ENCODE measurements at places on chromosomes 2 and 18.
A peak's percentile ranks its signal among the peaks of the same experiment; 100 is the strongest.

DNA sequence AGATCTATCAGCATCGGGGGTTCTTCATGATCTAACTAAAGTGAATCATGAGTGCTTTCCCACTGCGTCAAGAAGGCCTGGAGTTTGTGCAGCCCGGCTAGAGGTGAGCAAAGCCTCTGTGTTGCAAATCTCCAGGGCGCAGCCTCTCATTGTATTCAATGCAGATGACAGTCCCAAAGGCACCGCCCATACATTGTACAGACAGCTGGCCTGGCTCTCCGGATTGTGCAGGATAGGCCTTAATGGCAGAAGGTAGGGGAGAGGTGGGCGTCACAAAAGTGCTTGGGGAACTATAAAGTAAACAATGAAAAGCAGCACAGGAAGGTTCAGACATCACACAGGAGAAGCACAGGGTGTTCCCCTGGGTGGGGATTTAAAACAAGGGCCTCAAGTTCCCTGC, 907 bp upstream of the GYPC start:
- DNase-seq: no peak
- H3K27me3 ChIP-seq: no peaks in the 10 kb centered on the region
- peak overlapping the region; percentile 91 for H3K27ac ChIP-seq
- H3K36me3 ChIP-seq: no peaks in the 10 kb centered on the region
- H3K4me1 ChIP-seq: peaks cover 34% of the 10 kb centered on the region

DNA sequence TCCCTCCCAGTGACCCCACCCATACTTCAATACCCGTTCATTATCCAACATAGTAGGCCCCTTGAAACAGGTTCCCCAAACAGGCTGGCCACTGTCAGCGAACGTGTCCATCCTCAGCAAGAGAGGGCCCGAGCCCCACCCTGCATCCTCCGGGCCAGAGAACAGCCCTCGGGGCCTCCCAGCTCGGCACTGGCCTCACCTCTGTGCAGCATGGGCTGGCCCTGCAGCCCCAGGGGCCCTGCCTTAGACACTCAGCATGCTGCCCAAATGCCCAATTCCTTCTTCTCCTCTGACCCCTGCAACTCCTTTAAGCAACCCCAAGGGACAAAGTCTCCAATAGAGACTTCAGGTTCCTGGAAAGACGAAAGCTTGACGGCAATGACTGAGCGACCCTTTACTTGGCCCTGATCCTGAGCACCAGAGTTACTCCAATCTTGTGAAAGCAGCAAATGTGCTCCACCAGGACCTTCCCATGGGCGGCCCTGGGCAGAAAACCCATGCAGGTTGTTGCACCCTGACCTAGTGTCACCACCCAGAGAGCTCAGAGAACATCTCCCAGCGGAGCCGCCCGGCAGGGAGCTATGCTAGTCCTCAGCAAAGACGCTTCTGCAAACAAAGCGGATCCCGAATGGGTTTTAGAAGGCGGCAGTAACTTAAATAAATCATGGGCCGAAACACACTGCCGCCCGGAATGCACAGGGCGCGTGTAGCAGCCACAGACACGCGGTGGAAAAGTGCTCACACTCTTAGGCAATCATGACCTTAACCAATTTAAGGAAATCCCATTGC, 782 bp downstream of the COL6A3 start:
- H3K27ac ChIP-seq: peak overlapping the region; percentile 73
- H3K4me1 ChIP-seq: no peaks in the 10 kb centered on the region
- DNase-seq: no peak
- H3K36me3 ChIP-seq: no peaks in the 10 kb centered on the region

DNA sequence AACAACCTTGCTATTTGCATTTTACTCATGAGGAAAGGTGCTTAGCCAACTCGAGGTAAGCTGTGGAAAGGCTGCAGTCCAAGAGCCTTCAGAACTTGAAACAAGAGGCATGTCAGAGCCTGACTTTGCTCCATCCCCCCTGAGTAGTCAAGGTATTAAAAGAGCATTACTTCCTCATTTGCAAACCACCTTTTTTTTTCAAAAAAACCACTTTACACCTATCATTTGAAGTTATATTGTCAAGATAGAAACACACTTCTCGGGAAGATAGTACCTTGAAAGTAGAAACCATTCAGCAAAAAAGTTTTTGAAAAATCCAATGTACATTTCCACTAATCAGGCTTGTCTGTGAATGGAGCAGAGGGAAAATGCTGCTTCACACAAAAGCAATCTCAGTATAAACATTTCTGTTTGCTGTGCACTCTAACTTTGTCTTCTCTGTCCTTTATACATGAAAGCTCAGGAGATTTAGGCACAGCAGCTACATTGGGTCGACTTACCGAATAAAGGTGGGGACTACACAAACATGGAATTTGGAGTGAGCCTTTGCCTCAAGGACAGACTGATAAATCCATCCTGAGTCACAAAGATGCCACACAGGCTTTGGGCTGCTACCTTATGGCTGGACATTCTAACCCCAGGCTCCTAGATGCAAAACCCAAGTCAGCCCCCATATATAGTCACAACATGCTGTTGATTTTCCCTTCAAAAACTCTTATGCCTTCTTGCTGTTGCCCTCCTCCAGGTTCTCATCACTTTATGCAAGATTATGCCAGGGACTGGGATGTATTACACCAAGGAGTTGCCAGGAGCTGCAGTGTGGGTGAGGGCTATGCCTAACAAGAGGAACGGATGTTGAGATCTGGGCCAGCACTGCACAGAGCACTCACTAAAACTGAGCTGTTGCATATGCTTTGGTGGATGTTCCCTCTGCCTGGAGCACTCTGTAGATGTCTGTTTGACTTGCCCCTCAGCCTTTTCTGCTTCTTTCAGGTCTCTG, 41.4 kb upstream of the EML4 start:
- H3K36me3 ChIP-seq: no peaks in the 10 kb centered on the region
- peak overlapping the region; percentile 2 for H3K4me3 ChIP-seq
- H3K27ac ChIP-seq: peak overlapping the region; percentile 77
- H3K27me3 ChIP-seq: no peaks in the 10 kb centered on the region
- H3K4me1 ChIP-seq: peaks cover 42% of the 10 kb centered on the region

GRCh38 chr2:37554155-37554510, 117.3 kb downstream of the CDC42EP3 start:
- no peak for DNase-seq
- no peak overlapping the region for H3K4me3 ChIP-seq
- no peaks in the 10 kb centered on the region for H3K36me3 ChIP-seq
- no peaks in the 10 kb centered on the region for H3K27me3 ChIP-seq
- H3K4me1 ChIP-seq: no peaks in the 10 kb centered on the region
- H3K27ac ChIP-seq: no peak overlapping the region

DNA sequence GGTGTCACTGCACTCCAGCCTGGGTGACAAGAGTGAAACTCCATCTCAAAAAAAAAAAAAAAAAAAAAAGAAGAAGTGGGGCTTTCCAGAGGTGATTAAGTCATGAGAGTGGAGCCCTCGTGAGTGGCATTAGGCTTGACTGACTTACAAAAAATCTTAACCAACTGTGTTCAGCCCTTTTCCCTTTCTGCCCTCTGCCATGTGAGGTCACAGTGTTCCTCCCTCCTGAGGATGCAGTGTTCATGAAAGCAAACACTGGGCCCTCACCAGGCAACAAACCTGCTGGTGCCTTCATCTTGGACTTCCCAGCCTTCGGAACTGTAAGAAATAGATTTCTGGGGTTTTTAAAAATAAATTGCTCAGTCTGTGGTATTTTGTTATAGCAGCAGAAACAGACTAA, 37.0 kb upstream of the METTL21A start:
- H3K27me3 ChIP-seq: no peaks in the 10 kb centered on the region
- H3K4me1 ChIP-seq: no peaks in the 10 kb centered on the region
- H3K36me3 ChIP-seq: no peaks in the 10 kb centered on the region

- H3K36me3 ChIP-seq: no peaks in the 10 kb centered on the region
- no peak overlapping the region for H3K27ac ChIP-seq
- H3K4me1 ChIP-seq: peaks cover 4% of the 10 kb centered on the region
- no peak overlapping the region for H3K4me3 ChIP-seq
- DNase-seq: no peak
Measured at GRCh38 chr2:232609607-232610006, 23.8 kb upstream of the EFHD1 start.

DNA sequence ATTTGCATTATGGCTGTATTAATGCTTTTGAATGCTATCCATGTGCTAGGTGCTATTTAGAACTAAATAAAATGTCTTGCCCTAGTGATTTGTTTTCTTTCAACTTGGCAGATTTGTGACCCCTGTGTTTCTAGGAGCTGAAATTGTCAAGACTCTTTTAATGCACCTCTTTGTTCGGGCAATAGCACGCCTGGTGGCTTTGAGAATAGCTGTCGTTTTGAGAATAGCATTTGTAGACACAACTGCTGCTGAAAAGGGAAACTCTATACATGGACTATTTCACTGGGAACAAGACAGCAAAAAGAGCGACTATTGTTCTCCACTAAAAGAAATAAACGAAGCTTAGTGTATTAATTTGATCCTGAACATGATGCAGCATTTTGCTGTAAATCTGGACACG, 352.1 kb upstream of the ZNF521 start:
- no peak overlapping the region for H3K4me3 ChIP-seq
- H3K4me1 ChIP-seq: no peaks in the 10 kb centered on the region
- no peak overlapping the region for H3K27ac ChIP-seq
- no peaks in the 10 kb centered on the region for H3K36me3 ChIP-seq

DNA sequence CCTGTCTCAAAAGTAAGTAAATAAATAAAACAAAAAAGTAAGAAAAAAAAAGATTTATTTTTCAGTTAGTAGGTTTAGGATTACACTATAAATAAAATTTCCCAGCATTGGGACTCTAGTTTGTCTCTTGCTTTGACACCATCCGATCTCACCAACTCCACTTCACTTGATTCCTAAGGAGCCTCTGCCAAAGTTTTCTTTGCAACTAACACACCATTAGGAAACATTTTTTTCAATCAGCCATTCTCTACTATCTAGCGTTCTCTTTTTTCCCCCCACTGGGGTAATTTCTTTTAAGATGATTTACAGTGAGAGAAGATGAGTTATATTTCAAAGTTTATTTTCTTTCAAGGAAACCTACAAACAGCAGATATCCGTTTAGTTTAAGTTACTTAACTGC, 10.6 kb upstream of the NEMP2 start:
- peak overlapping the region; percentile 9 for H3K4me3 ChIP-seq
- no peak for DNase-seq
- no peaks in the 10 kb centered on the region for H3K36me3 ChIP-seq
- no peaks in the 10 kb centered on the region for H3K27me3 ChIP-seq
- H3K4me1 ChIP-seq: no peaks in the 10 kb centered on the region

DNA sequence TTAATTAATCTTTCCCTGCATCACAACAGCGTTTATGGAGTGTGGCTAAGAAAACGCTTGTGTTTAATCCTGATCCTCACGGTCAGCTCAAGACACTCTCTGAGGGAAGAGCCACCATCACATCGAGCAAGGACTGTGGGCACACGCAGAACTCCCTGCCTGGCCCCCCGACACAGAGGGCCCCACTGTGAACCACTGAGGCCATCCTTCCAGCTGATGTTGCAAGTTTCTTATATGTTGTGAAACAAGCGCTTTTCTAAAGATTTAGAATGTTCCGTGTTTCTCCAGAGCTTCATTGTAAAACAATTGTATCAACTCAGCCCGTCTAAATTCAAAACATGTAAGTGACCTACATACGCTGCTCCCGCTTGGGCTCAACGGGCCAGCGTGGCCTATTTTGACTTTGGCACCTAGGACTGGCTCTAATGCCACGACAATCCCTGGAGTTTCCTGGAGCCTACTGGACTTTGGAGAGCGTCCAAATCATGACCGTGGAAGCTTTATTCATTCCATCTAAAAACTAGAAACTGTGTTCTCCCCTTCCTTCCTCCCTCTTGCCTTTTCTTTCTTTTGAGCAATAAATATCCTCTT, 34.9 kb downstream of the SERPINE2 start:
- no peak overlapping the region for H3K27ac ChIP-seq
- no peaks in the 10 kb centered on the region for H3K27me3 ChIP-seq
- H3K36me3 ChIP-seq: no peaks in the 10 kb centered on the region
- no peaks in the 10 kb centered on the region for H3K4me1 ChIP-seq

DNA sequence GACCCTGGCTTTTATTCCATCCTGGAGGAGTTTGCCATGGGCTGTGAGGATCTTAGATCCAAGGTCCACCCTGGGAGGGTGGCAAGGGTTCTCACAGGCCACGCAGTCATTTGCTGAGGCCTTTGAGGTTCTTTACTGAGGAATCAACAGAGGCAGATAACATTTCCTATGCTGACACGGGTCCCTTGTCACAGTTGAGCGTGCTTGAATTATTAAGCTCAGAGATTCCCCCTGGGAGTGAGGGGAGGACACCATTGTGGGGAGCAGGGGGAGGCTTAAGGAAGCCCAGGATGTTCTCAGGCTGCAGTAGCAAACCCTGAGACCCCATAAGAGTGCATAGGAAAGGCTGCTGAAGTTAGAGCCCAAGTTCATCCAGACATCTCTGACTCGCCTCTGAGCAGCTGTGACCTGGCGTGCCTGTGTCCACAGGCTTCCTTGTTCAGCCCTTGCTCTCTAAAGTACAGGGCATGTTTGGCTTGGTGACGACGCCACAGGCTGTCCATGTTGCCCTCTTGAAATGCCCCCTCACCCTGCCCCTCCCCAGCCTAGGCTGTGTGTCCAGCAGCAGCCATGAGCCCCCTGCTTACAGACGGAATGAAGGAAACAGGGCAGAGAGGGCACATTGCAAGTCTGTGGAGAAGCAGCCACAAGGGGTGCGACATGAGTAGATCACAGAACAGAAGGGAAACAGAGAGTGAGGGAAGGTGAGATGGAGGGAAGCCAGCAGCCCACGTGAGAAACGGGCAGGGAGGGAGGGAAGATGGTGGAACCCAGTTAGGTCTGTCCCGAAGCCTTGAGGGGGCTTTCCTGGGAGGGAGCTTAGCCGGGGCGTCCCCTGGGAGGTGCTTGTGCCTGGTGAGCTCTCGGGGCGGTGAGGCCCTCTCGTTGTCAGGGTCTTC, 34.0 kb downstream of the NAPG start:
- H3K27ac ChIP-seq: no peak overlapping the region
- H3K4me1 ChIP-seq: peaks cover 7% of the 10 kb centered on the region
- no peak for DNase-seq
- H3K36me3 ChIP-seq: peaks cover 16% of the 10 kb centered on the region
- H3K4me3 ChIP-seq: peak overlapping the region; percentile 25

GRCh38 chr2:119349289-119349688, 17.3 kb downstream of the C2orf76 start:
- no peaks in the 10 kb centered on the region for H3K4me1 ChIP-seq
- H3K36me3 ChIP-seq: no peaks in the 10 kb centered on the region
- no peaks in the 10 kb centered on the region for H3K27me3 ChIP-seq
- no peak for DNase-seq
- no peak overlapping the region for H3K4me3 ChIP-seq

DNA sequence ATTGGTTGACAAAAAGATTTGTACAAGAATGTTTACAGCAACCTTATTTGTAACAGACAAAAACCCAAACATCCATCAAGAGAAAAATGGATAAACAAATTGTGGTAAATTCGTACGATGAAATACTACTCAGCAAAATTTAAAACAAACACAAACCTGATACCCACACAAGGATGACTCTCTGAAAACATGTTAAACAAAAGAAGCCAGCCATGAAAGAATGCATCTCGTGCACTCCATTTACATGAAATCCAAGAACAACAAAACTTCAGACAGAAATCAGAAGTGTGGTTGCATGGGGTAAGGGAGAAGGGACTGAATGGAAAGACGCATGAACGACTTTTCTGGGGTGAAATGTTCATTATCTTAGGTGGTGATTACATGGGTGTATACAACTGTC, 93.4 kb downstream of the SLC25A12 start:
- no peak overlapping the region for H3K27ac ChIP-seq
- H3K27me3 ChIP-seq: no peaks in the 10 kb centered on the region
- no peak overlapping the region for H3K4me3 ChIP-seq
- DNase-seq: no peak
- no peaks in the 10 kb centered on the region for H3K4me1 ChIP-seq

GRCh38 chr2:22347306-22347705, 1037.7 kb upstream of the KLHL29 start:
- no peak for DNase-seq
- H3K27me3 ChIP-seq: no peaks in the 10 kb centered on the region
- H3K4me1 ChIP-seq: no peaks in the 10 kb centered on the region
- H3K36me3 ChIP-seq: no peaks in the 10 kb centered on the region
- no peak overlapping the region for H3K4me3 ChIP-seq

Measured in upper lobe of right lung (tissue), 1 donor.